ENCODE measurements at places on chromosomes 1 and 21.

- no peak for DNase-seq
Measured at GRCh38 chr1:225476538-225476988, 48.7 kb upstream of the LBR start.

DNA sequence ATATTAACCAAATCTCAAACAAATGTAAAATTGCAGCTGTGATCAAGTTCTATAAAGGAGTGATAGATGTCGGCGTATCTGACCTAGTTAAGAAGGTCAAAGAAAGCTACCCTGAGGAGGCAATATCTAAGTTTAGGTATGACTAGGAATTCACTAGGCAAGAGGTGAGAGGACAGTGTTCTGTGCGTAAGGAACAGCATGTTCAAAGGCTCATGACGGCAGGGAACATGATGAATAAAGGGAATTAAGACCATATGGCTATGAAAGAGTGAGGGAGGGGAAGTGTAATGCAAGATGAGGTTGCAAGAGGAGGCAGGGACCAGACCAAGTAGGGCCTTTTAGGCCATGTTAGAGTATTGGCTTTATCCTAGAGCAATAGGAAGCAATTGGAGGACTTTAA lies 8.6 kb downstream of the LIX1L start:
- no peak for DNase-seq

DNA sequence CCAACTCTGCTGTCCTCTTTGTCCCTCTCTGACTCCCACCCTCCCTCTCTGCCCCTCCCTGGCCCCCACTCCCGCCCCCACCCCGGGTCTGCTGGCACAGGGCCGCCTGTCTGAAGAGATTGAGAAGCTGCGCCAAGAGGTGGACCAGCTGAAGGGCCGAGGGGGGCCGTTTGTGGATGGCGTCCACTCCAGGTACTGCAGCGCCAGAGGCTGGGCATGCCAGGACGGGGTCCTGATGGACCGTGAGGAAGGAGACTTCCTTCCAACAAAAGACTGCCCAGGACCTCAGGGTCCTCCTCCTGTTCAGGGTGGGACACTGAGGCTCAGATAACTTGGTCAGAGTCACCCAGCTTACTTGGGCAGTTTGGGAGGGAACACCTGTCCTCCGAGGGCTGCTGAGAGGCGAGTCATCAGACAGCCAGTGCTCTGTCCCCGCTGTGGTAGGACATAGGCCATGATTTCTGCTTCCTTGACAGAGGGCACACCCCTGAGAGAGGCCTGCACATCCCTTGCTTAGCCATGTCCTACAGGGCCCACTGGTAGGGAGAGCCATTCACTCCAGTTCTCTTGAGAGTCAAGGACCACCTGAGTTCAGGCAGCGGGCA lies 23.4 kb downstream of the PPFIA4 start:
- DNase-seq, result no peak

DNA sequence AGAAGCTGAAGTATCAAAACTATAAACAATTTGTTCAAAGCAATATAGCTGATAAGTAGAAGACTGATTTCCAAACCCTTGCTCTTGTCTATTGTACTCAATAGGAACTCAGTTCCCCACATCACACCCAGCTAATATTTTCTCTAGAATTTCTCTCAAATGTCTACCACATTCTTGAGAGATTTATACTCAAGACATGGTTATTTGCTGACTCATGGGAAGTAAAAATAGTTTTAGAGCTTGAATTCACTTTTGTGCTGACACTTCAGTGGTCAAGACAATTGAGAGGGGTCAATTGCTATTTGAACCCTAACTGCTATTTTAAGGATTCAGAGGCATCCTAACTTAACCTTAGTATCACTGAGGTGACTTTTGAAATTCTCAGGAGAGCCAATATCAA lies 99.0 kb downstream of the TNNI3K start:
- DNase-seq, result no peak

DNA sequence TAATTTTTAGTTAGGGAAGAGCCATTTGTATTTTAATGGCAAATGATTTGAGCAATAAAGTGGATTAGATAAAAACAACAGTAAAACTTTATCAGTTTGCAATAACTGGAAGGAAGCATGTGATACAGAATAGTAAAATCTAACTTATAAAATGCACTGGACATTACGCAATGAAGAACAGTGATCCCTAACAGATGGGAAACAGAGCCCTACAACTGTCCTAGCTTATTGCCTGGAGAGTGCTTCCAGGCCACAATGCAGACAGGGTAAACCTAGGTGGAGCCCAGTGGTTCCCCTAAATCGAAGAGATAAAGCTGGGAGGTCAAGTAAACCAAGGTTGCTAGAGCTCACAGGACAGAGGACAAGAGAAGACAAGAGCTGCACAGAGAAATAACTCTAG lies 7.0 kb downstream of the OMA1 start:
- DNase-seq, result no peak

DNA sequence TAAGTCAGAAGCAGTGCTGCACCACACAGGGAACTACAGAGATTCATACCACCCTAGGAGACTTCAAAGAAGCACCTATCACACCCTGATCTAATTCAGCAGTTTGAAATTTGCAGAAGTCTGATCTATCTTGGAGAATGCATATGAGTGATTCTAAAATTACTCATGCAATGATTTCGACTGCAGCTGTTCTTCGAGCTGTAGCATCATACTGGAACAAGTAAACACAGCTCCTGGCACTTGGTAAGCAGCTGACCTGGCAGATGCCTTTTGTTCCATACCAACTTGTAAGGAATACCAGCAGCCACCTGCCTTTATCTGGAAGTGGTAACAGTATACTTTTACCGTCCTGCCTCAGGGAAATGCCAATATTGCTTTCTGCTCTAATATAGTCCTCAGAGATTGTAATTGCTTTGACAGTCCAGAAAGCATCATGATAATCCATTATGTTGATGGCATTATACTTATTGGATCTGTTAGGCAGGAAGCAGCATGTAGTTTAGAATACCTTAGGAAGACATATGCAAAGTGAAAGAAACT lies 25.7 kb downstream of the AADACL4 start:
- no peak for DNase-seq

DNA sequence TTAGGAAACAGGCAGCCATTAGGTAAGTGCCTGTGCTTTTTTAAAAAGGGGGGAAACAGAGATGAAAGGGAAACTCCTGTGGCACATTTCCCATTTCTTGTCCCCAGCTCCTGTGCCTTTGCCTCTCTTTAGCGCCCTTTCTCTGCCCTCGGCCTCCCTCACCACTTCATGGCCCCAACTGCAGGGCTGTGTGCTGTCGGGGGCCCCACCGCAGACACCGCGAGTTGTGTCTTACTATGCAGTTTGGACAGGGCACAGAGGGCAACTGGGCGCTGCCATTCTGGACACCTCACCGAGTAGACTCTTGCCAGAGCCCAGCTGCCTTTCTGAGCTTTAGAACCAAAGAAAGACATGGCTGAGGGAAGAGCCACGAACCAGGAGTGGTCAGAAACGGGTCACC lies 93.7 kb upstream of the LPGAT1 start:
- DNase-seq, result no peak

DNA sequence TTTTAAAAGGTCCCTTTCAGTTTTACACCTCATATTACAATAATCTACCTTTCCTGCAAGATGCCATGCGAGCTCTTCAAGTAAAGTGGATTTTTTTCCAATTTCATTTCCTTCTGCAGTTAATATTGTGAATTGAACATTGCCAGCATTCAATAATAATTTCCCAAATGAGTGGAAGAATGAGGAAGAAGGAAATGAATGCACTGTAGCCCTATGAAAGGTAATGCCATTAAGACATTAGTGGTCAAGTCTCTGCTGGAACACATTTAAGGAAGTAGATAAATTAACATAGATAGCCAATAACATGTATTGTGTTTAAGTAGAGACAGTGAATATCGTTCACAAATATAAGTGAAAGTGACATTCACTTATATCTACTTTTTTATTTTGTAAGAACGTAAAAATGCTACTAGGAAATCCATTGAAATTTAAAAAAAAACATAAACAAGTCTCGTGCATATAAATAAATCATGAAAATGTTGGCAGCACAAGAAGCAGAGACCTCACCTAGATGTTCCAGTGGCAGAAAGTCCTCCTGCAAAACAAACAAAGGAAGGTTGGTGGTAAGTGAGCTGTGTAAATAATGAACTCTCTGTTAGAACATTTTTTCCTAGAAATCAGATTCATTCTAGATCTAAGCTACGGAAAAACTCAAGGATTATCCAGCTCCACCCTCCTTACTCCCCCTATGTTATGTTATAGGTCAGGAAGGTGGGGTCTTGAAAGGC lies 17.7 kb downstream of the FCRL3 start:
- DNase-seq, result no peak

GRCh38 chr1:39462074-39462473 lies 29.4 kb upstream of the BMP8A start:
- DNase-seq, result no peak

- peak; percentile 90 for DNase-seq
Measured at GRCh38 chr1:211698161-211699026, 23.0 kb upstream of the NEK2 start.

DNA sequence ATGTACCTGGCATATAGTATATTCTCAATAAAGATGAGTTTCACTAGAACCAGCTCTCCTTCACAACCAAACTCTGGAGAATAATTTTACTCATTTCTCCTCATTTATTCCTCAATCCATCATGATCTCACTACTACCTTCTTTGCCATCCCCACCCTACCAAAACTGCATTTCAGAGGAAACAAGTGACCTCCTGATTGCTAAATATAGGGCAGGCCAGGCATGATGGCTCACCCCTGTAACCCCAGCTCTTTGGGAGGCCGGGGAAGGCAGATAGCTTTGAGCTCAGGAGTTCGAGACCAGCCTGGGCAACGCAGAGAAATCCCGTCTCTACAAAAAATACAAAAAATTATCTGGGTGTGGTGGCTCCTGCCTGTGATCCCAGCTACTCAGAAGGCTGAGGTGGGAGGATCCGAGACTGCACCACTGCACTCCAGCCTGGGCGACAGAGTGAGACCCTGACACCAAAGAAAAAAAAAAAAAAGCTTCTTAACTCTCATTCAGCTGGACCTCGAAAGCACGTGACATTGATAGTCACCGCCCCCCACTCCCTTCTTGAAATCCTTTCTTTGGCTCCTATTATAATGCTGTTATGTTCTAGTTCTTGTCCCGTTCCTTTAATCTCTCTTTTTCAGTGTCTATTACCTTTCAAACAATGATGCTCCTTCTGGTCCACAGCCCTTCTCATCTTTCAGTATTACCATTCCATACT lies 2.1 kb downstream of the TESK2 start:
- no peak for DNase-seq

DNA sequence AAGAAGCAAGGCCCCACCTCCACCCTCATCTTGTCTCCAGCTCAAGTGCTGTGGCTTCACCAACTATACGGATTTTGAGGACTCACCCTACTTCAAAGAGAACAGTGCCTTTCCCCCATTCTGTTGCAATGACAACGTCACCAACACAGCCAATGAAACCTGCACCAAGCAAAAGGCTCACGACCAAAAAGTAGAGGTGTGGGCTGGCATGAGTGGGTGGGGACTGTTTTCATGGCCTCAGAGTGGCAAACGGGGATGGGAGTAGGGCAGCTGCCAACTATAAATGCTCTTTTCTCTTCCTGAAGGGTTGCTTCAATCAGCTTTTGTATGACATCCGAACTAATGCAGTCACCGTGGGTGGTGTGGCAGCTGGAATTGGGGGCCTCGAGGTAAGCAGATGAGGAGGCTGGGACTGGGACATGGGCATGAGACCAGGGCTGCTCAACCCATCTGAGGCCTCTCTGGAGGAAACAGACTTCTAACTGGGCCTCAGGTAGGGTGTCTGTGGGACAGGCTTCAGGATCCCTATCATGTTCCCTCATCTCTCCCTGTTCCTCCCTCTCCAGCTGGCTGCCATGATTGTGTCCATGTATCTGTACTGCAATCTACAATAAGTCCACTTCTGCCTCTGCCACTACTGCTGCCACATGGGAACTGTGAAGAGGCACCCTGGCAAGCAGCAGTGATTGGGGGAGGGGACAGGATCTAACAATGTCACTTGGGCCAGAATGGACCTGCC lies 8.8 kb upstream of the P3R3URF start:
- DNase-seq, result no peak

- no peak for DNase-seq
Measured at GRCh38 chr1:164557270-164557669, 1.7 kb upstream of the PBX1 start.

DNA sequence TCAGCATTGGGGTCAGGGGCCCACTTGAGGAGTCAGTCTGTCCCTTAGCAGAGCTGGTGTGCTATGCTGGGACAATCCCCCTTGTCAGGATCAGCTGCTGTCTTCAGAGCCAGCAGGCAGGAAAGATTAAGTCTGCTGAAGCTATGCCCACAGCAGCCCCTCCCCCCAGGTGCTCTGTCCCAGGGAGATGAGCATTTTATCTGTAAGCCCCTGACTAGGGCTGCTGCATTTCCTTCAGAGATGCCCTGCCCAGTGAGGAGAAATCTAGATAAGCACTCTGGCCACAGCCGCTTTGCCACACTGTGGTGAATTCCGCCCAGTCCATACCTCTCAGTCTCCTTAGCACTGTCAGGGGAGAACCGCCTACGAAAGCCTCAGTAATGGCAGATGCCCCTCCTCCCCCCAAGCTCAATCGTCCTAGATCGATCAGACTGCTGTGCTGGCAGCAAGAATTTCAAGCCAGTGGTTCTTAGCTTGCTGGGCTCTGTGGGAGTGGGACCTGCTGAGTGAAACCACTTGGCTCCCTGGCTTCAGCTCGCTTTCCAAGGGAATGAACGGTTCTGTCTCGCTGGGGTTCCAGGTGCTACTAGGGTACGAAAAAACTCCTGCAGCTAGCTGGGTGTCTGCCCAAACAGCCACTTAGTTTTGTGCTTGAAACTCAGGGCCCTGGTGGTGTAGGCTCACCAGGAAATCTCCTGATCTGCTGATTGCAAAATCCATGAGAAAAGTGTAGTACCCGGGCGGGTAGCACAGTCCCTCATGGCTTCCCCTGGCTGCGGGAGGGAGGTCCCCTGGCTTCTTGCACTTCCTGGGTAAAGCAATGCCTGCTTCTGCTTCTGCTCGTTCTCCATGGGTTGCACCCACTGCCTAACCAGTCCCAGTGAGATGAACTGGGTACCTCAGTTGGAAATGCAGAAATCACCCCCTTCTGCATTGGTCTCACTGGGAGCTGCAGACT lies 25.1 kb upstream of the TP53BP2 start:
- DNase-seq, result no peak

- DNase-seq, result no peak
Measured at GRCh38 chr1:25568090-25568833, 24.9 kb downstream of the LDLRAP1 start.

DNA sequence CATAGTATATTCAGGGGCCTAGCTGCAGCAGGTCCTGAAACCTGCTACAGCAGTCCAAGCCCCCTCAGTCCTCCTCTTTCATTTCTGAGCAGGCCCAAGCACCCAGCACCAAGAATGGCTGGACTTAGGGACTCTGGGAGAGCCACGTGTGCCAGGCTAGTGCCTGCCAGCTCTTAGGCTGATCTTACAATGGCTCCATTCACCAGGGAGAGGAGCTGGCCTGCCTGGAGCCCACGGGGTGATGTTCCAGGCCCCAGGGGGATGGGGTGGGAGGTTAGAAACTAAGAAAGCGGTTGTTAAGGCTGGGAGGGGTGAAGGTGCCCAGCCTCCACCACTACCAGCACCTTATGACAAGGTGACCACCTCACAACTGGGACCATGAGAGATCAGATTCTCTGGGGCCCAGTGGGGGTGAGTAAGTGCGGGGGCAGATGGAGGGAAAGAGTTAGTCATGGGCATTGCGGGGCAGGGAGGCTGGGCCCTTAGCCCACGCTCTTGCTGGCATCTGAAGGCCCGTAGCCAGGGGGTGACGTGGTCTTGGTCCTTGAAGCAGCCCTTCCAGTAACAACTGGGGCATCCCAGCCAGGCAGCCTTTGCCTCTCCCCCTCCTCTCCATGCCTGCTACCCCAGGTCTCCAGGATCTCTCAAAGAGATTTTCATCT lies 30.3 kb upstream of the CLIC4 start:
- DNase-seq, result no peak
